ENCODE measurements at places on chromosomes 11 and 22.

DNA sequence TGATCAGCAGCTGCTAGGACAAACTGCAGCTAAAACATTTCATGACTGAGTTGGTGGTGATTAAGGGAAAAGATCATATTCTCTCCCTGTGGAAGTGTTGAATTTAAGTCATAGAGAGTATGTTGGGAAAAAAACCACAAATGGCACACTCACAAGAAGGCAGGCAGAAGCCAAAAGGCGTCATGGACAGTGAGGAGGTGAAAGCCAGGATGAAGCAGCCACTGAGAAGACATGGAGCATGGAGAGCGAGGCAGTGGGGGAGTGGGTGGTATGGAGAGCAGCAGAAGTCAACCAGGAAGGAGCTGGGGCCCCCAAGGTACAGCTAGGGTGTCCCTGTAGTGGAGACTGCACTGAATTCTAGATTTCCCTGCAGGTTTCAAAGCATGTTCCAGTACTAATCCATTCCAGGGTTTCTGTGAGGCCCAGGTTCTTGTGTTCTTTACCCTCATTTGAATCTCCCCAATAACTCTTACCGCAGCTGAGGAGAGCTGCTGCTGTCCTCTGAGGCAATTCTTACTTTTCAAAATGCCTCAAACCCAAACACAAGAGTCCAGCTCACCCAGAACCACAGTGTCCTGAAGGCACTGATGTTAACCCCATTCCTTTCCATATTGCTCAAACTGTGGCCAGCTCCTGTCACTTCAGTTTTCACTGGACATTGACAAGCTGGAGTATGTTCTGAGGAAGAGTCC, 191.8 kb upstream of the E2F8 start:
- DNase-seq = no peak

DNA sequence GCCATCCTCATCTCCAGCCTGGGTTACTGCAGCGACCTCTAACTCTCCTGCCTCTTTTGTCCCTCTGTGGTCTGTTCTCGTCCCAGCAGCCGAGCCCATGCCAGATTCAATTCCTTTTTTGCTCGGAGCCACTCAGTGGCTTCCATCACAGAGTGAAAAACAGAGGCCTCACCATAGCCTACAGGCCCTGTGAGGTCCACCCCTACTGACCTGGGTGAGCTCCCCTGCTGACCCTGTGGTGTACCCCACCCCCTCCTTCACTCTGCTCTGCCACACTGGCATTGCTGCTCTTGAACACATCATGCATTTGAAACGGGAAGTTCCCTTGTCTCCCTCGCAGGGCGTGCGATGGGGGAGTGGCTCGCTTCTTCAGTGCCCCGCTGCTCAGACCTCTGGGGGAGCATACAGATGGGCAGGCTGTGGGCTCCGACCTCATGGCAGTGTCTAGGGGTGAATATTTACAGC, 2.1 kb downstream of the AIP start:
- no peak for DNase-seq

- no peak for DNase-seq
These were observed 127.2 kb upstream of the SYT13 start for GRCh38 chr11:45413156-45413858.

GRCh38 chr22:44889255-44889878, 120.4 kb downstream of the PHF21B start:
- DNase-seq = no peak

GRCh38 chr22:17043521-17043920, 35.5 kb upstream of the GAB4 start:
- no peak for DNase-seq

GRCh38 chr11:102007567-102008437, 39.4 kb upstream of the CFAP300 start:
- DNase-seq = no peak

DNA sequence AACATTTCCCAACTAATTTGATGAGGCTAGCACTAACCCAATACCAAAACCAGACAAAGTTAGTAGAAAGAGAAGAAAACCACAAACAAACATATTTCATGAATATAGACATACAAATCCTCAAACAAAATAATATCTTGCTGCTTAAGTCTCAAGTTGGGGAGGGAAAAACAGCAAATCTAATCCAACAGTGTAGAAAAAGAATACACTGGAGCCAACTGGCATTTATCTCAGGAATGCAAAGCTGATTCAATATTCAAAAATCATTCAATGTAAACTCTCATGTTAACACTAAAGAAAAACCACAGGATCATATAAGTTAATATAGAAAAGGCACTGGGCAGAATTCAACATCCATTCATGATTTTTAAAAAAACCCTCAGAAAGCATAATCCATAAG, 18.2 kb downstream of the GNB1L start:
- DNase-seq = no peak

All from stimulated activated CD8-positive, alpha-beta memory T cell treated with anti-CD3 and anti-CD28 coated beads, Interleukin-4, amount 100 ng/mL, for 4 hours (primary cell).